Heart left ventricle (tissue), 16 donors: ENCODE measurements at places on chromosomes 11 and 22. TPM values are rescaled to one million over a fixed set of nuclear protein-coding genes. Genes with fewer than 3 reads are reported as not detected.

Gene HOATZ
- polyA plus RNA-seq, result not detected

GRCh38 chr11:2778630-2779498, 79.1 kb upstream of the KCNQ1OT1 start:
- peak; percentile 83 for DNase-seq

Gene DCHS1
- 3.6 TPM for polyA plus RNA-seq

Gene PTPRCAP
- polyA plus RNA-seq, result 1.1 TPM

Gene LRRC74B
- polyA plus RNA-seq, result not detected

Gene MMP27
- not detected for polyA plus RNA-seq

Gene OR2AG2
- 0.01 TPM for polyA plus RNA-seq

GRCh38 chr22:40238425-40239344, 61.0 kb downstream of the TNRC6B start:
- DNase-seq, result no peak

- no peak for DNase-seq
These were observed 127.3 kb downstream of the TENM4 start for GRCh38 chr11:79313530-79313913.
